ENCODE measurements at places on chromosomes 7 and 10. TPM values are rescaled to one million over a fixed set of nuclear protein-coding genes. Genes with fewer than 3 reads are reported as not detected.

FAM24B gene
- 8.5 TPM for total RNA-seq

DNA sequence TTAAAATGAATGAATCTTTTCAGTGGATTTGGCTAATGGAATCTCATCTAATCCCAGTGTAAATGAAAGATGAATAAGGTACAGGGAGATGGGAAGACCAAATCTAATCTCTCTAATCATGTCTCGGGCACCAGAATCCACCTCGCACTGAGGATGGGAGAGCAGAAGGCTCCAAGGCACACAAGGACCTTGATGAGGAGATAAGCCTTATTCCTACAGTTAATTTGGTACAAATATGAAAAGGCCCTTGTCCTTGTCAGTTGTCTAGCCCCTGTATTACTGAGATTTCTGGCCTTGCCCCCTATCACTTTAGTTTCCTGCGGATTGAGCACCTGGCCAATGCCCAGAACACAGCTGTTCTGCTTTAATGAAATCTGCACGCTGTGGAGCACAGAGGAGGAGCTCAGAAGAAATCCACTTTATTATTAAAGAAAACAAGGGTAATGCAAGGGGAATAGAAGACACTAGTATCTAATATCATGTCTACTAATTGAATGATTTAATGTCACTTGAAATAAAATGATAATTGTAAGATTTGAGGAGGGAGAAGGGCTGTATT, 321.4 kb upstream of the HGF start:
- no peaks in the 10 kb centered on the region for H3K4me1 ChIP-seq
- no peak for DNase-seq
- no peak overlapping the region for H3K4me3 ChIP-seq
- H3K36me3 ChIP-seq = no peaks in the 10 kb centered on the region
- H3K27me3 ChIP-seq = no peaks in the 10 kb centered on the region

GRCh38 chr7:92691578-92691977, 101.4 kb upstream of the FAM133B start:
- H3K27me3 ChIP-seq = no peaks in the 10 kb centered on the region
- H3K4me3 ChIP-seq = no peak overlapping the region
- peaks cover 3% of the 10 kb centered on the region for H3K4me1 ChIP-seq
- no peak for DNase-seq

TCERG1L gene
- total RNA-seq = 0.48 TPM

GRCh38 chr10:14039968-14040668, 290.6 kb downstream of the FRMD4A start:
- no peak overlapping the region for H3K4me3 ChIP-seq
- H3K4me1 ChIP-seq = no peaks in the 10 kb centered on the region
- no peak for DNase-seq
- H3K27ac ChIP-seq = no peak overlapping the region
- H3K27me3 ChIP-seq = no peaks in the 10 kb centered on the region

DNA sequence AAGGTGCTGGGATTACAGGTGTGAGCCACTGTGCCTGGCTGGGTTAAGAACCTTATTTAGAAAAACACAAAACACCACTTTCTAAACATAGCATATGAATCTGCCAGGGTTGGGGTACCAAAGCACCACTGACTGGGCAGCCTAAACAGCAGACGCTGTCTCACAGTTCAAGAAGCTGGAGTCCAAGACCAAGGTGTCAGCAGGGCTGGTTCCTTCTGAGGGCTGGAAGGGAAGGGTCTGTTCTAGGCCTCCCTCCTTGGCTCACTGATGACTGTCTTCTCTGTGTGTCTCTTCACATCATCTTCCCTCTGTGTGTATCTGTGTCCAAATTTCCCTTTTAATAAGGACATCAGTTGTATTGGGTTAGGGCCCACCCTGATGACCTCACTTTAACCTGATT, 49.6 kb downstream of the HIPK2 start:
- H3K36me3 ChIP-seq = no peaks in the 10 kb centered on the region
- no peak overlapping the region for H3K4me3 ChIP-seq
- H3K27me3 ChIP-seq = no peaks in the 10 kb centered on the region
- DNase-seq = no peak
- peaks cover 34% of the 10 kb centered on the region for H3K4me1 ChIP-seq
- no peak overlapping the region for H3K27ac ChIP-seq

DNA sequence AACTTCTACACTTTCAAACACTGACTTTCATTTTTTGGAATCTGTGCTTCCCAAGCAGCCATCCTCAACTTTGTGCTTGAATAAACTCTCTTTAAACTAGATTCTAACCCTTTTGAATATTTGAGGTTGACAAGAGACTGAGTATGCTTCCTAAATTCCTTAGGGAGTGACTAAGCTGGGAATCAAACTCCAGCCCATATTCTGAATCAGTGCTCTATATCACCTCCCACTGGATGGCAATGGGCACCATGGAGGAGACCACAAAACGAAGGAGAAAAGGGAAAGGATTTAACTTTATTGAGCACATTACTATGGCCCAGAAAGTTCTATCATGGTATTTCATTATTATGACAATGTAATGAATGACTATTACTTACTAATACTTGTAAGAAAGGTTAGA, 17.2 kb upstream of the SLC26A4 start:
- H3K27me3 ChIP-seq = no peaks in the 10 kb centered on the region
- H3K4me1 ChIP-seq = peaks cover 6% of the 10 kb centered on the region
- H3K36me3 ChIP-seq = no peaks in the 10 kb centered on the region
- no peak for DNase-seq
- H3K27ac ChIP-seq = no peak overlapping the region
- no peak overlapping the region for H3K4me3 ChIP-seq

GRCh38 chr7:30251708-30252329, 32.6 kb upstream of the ZNRF2 start:
- H3K27ac ChIP-seq = no peak overlapping the region
- H3K27me3 ChIP-seq = no peaks in the 10 kb centered on the region
- H3K4me3 ChIP-seq = no peak overlapping the region

DNA sequence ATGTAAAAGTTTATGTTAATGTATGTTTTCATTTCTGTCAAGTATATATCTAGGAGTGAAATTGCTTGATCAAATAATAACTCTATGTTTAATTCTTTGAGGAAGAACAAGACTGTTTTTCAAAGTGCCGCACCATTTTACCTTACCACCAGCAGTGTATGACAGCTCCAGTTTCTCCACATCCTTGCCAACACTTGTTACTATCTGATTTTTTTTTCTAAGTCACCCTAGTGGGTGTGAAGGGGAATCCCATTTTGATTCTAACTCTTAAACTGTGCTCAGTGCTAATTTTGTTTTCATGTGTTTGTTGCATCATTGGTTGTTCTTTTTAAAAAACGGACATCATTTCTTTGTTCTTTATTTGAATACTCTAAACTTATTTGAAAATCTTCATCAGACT, 120.2 kb upstream of the CDK6 start:
- no peaks in the 10 kb centered on the region for H3K27me3 ChIP-seq
- H3K36me3 ChIP-seq = no peaks in the 10 kb centered on the region
- no peak for DNase-seq

OR2A7 gene
- 0.73 TPM for total RNA-seq

DNA sequence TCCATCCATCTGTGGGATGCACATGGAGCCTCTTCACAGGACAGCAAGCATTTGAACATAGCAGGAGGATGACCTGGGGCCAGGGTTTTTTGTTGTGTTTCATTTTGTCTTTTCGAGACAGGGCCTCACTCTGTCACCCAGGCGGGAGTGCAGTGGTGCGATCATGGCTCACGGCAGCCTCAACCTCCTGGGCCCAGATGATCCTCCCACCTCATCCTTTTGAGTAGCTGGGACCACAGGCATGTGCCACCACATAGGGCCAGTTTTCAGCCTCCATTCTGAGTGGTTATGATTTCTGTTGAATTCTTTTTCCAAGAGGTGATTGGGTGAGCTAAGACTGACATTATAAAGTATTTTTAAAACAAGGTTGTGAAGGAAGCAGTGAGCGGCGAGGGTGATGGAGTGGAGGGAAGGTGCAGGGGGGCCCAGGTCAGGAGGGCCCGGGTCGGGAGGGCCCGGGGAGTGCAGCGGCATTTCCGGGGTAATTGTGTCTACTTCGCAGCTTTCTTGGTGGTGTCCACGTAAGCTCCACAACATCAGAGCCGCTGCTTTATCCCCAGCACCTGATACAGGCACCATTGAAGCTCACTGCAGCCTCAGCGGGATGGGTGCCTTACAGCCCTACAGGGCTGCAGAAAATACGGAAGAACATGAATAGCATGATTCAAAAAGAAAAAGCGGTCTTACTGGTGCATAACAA, 12.0 kb upstream of the LARP4B start:
- no peaks in the 10 kb centered on the region for H3K36me3 ChIP-seq
- no peak for DNase-seq
- no peaks in the 10 kb centered on the region for H3K27me3 ChIP-seq
- peaks cover 9% of the 10 kb centered on the region for H3K4me1 ChIP-seq

DNA sequence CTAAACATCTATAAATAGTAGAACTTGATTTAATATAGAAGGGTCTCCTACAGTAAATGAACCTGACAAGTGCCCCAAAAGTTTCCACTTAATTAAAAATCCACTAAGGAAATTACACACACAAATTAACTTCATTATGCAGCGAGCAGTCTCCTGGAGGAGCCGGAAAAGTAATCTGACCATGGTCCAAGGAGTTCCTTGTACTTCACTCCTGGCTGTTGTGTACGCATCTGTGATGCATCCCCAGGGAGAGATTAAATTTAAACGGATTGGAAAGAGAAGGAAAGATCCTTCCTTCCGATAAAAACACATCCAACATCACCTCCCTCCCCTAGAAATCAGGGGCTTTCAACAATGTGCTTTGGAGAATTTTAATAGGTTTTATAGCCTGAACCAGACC, 85.5 kb downstream of the PARD3 start:
- H3K36me3 ChIP-seq = no peaks in the 10 kb centered on the region
- DNase-seq = no peak
- no peak overlapping the region for H3K27ac ChIP-seq
- H3K27me3 ChIP-seq = peaks cover 2% of the 10 kb centered on the region
- no peaks in the 10 kb centered on the region for H3K4me1 ChIP-seq

CTAGE4 gene
- 0.40 TPM for total RNA-seq

MYPN gene
- total RNA-seq = not detected

GPER1 gene
- not detected for total RNA-seq

GRCh38 chr7:13989126-13989948, at the start of gene ETV1:
Gene ETV1, minus strand, starts transcription at chr7:13989666. Its CDS starts 614 bp downstream, at chr7:13989052.
- peak; percentile 22 for DNase-seq
- H3K4me1 ChIP-seq = peaks cover 31% of the 10 kb centered on the region
- H3K36me3 ChIP-seq = no peaks in the 10 kb centered on the region
- H3K27ac ChIP-seq = no peak within 1 kb of the TSS
- peaks cover 31% of the 10 kb centered on the region for H3K27me3 ChIP-seq

- peaks cover 3% of the 10 kb centered on the region for H3K27me3 ChIP-seq
- no peak overlapping the region for H3K27ac ChIP-seq
- peaks cover 10% of the 10 kb centered on the region for H3K4me1 ChIP-seq
Observed at GRCh38 chr7:155348806-155349205, 51.1 kb downstream of the INSIG1 start.

GRCh38 chr10:92011560-92012214, 88.1 kb downstream of the BTAF1 start:
- H3K27me3 ChIP-seq = no peaks in the 10 kb centered on the region
- no peak overlapping the region for H3K4me3 ChIP-seq
- H3K27ac ChIP-seq = no peak overlapping the region

GRCh38 chr10:86385806-86386205, 19.2 kb upstream of the GRID1 start:
- H3K36me3 ChIP-seq = no peaks in the 10 kb centered on the region
- no peak overlapping the region for H3K4me3 ChIP-seq
- H3K4me1 ChIP-seq = peaks cover 11% of the 10 kb centered on the region
- H3K27ac ChIP-seq = no peak overlapping the region
- DNase-seq = no peak
- H3K27me3 ChIP-seq = peaks cover 13% of the 10 kb centered on the region

DNA sequence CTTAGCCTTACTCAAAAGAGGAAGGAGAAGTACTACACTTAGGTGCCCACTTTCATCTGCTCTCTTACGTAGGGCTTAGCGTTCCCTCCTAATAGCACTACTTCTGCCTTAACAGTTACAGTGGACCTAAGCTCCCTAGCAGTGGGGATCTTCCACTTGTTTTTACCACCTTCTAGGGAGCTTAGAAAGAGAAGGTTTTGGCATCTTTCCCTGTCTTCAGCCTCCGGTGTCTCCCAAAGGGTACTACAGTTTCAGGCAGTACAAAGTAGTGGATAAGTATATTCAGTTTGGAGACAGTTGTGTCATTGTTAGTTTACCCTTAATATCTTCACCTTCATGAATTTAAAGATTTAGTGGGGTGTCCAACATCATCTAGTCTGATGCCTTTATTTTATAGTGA, 14.6 kb downstream of the CHRM2 start:
- no peak overlapping the region for H3K27ac ChIP-seq
- no peaks in the 10 kb centered on the region for H3K36me3 ChIP-seq
- DNase-seq = no peak
- H3K27me3 ChIP-seq = no peaks in the 10 kb centered on the region

- peaks cover 23% of the 10 kb centered on the region for H3K4me1 ChIP-seq
- H3K36me3 ChIP-seq = peaks cover 68% of the 10 kb centered on the region
- H3K27ac ChIP-seq = no peak overlapping the region
- no peak for DNase-seq
Observed at GRCh38 chr7:2435146-2435545, 31.7 kb downstream of the CHST12 start.

DNA sequence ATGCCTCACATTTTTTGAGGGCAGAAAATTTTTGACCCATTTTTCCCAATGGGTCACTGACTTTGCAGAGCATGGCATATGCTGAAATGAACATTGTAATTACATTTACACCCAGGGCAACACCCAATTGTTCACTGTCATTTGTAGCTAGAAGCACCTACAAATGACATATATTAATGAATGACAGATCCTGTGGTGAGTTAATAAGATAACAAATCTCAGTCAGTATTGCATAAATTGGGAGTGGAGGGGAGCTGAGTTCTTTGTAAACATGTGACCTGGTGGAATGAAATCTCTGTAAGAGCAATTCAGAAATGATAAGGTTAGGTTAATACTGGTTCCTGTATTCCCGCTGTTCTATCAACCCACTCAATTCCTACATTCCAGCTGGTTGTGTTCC, 255.1 kb upstream of the LRRN3 start:
- no peaks in the 10 kb centered on the region for H3K27me3 ChIP-seq
- no peak overlapping the region for H3K4me3 ChIP-seq
- no peak overlapping the region for H3K27ac ChIP-seq

DNA sequence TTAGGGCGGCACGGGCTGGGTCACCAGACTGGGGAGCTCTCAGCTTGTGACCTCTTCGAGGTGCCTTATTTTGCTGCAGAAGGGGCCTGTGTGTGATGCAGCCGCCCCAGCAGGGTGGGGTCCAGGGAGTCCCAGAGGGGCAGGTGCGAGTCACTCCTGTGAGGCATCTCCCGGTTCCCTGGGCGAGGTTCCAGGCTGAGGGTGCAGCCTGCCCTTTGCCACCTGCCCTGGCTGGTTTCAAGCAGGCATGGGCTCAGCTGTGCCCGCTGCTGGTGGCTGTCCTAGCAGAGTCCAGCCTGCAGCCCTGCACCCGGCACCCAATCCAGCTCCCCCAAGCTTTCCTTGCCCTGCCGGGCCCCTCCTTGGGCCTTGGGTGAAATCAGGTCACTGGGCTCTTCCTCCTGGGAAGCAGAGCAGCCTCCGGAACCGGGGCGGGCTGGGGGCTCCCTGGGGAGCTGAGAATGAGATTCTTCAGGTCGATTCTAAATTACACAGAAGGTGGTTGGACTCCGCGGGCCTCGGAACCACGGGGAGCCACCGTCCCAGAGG, 64.8 kb downstream of the PWWP2B start:
- no peaks in the 10 kb centered on the region for H3K27me3 ChIP-seq
- H3K4me3 ChIP-seq = no peak overlapping the region
- no peak overlapping the region for H3K27ac ChIP-seq
- H3K4me1 ChIP-seq = peaks cover 8% of the 10 kb centered on the region
- H3K36me3 ChIP-seq = no peaks in the 10 kb centered on the region
